ENCODE measurements at places on chromosomes 2 and 18.
A peak's percentile ranks its signal among the peaks of the same experiment; 100 is the strongest.

DNA sequence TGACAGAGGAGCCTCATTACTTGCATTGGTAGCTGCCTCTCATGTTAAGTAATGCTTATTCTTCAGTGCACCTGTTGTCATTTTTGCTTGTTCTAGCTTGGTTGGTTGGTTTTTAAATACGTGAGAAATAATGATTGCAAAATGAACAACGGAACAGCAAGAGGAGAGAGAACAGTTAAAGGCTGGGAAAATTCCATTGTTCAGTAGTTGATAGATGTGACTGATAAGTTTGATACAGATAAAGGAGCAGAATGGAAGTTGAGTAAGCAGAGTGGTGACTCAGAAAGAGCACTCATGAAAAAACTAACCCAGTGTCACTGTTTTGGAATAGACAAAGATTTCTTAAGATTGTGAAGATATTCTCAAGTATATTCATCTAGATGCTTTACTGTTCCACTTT is 50.5 kb downstream of the MTA3 start:
- peak; percentile 51 for DNase-seq

GRCh38 chr2:23429036-23429435 is 44.1 kb downstream of the KLHL29 start:
- no peak for DNase-seq

GRCh38 chr2:43493954-43494353 is 101.9 kb downstream of the THADA start:
- no peak for DNase-seq

DNA sequence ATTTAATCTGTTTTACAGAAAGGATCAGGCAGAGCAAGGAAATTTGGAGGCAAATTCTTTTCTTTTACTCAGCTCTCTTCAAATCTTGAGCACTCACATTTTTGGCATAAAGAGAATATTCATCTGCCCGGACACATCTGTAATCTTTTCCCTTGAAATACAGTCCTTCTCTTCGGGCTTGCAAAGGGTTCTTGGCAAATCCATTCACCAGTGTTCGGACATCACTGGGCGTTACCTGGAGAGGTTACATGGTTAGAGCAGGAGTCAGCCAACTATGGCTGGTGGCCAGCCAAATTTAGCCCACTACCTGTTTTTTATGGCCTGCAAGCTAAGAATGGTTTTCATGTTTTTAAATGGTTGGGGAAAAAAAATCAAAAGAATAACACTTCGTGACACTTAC is 2.1 kb downstream of the PFN4 start:
- DNase-seq, result no peak

- no peak for DNase-seq
Observed at GRCh38 chr18:7233134-7233810, 2.4 kb downstream of the LRRC30 start.

- DNase-seq, result peak; percentile 24
Observed at GRCh38 chr2:31420936-31421335, 6.4 kb upstream of the XDH start.

DNA sequence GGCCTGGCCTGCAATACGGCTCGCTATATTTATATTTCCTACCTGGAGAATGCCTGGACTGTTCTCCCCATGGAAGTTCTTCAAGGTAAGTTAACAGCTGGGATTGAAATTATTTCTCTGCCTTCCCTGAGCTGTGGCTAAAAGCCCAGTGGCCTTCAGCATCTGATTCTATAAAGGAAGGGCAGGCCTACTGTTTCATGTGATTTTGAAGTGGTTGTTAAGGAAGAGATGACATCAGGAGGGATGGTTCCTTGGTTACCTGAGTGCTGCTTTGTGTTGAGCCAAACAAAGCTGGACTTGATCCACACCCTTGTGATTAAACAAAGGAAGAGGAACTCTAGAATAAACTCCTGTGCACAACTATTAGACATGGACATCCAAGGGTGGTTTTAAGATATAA is 61.6 kb downstream of the MFSD6 start:
- DNase-seq, result peak; percentile 48

- DNase-seq, result peak; percentile 70
Observed at GRCh38 chr18:63936156-63936931, 12.8 kb upstream of the HMSD start.

DNA sequence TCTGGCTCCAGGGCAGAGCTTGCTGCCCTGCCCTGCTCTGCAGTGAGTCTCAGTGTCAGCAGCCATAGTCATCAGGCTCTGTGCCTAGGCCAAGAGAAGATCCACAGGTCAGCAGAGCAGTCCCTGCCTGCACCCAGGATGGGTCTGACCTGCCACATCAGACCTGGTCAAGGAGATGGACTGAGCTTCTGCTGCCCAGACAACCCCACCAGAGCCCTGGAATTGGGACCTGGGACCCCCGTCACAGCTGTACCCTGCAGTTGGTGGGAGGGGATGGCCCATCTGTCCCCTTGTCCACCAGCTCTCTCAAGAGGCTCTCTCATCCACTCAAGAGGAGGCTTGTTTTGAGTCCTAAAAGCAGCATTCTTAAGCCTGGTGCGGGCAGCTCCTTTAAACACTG is 142.6 kb downstream of the TFCP2L1 start:
- no peak for DNase-seq

- peak; percentile 45 for DNase-seq
Observed at GRCh38 chr2:215454519-215455246, 18.8 kb upstream of the FN1 start.

- no peak for DNase-seq
Observed at GRCh38 chr18:13265911-13266217, 47.3 kb downstream of the LDLRAD4 start.

- no peak for DNase-seq
Observed at GRCh38 chr2:101290711-101291110, 17.8 kb downstream of the RNF149 start.

DNA sequence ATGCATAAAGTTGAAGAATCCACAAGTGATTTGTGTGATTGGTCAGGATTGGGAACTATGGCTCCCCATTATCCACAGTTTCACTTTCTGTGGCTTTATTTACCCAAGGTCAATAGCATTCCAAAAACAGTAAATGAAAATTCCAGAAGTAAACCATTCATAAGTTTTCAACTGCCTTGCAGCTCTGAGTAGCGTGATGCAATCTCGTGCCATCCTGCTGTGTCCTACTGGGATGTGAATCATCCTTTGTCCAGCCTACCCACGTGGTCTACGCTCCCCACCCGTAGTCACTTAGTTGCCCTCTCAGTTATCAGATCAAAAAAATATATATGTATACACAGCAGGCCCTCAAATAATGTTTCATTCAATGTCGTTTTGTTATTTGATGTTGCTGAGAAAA is 89.0 kb upstream of the DLGAP1 start:
- no peak for DNase-seq

DNA sequence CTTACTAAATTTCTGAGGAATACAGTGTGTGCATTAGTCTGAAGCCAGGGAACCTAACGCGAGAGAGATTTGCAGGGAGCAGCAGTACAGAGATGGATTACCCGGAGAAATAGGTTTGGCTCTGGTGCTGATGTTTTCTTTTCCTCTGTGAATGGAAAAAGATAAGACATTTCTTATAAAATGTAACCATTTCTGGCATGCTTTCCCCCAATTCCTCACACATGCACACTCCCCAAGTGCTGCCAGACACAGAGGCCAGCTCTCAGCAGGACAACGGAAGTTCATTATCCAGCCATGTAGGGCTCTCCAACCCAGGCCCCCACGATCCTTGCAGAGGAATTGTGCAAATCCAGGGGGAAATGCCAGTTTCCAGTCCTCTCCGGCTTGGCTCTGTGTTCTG is 224.5 kb upstream of the MGAT5 start:
- no peak for DNase-seq

GRCh38 chr2:202408546-202409140 is 32.5 kb downstream of the BMPR2 start:
- no peak for DNase-seq

DNA sequence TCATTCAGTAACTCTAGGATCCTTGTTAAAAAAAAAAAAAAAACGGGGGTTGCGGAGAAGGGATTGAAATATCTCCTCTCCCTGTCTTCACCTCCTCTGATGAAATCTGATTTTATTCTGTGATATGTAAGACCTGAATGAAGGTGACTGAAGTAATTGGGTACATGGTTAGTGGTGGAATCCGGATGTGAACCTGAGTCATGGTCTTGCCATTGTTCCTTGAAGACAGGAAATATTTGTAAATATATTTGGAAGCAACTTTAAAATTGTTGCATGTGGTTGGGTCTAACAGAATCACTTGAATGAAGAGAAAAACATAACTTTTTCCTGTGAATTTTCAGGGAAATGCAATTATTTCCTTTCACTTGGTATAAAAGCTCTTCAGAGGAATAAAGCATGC is 3.0 kb upstream of the IL1A start:
- no peak for DNase-seq

- no peak for DNase-seq
Observed at GRCh38 chr2:240197462-240198139, 57.1 kb upstream of the OTOS start.

DNA sequence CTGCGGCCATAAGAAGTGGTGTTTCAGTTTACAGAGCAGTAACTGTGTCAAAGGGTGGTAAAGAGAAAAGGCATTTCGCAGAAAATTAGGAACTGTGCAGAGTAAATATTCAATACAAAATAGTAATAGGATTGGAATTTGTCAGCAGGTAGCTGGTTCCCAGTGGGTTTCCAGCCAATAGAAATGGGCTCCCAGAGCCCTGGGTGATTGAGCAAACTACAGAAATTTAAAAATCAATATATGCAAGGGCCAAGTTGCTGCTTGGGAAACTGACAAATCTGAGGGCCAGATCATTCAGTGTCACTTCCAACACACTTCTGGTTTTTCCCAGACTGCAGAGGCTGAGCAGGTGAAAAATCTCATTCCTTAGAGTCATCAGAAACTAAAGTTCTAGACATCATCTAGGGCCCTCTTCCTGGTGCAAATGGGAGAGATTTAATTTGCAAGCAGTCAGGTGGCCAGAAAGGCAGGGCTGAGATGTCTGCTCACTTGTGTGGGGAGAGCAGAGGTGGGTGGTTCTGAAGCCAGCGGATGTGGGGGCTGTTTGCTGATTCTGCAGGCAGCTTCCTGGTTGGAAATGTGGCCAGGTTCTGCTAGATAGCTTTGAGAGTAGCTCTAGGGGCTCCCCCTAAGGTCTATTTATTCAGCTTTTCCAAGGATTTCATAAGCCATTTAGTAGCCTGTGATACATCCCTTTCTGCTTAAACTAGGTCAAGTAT is 182.4 kb downstream of the NCK2 start:
- no peak for DNase-seq

- DNase-seq, result no peak
Observed at GRCh38 chr2:235934059-235934773, 234.0 kb downstream of the GBX2 start.

DNA sequence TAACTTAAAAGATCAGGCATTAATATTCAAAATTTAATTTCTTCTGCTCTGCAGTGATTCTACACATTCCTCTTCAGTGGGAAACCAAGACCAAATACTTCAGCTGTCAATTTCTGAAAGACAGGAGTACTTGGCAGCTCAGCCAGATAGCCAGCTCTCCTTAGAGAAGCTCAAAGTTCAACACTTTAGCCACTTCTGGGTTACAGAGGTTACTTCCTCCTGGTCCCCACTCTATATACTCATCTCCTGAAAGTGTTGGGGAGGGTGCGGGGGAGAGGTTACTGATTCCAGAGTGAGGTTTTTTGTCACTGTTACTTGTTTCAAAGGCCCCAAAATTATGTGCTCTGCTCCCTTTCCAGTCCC is 4.1 kb downstream of the CYTIP start:
- no peak for DNase-seq

DNA sequence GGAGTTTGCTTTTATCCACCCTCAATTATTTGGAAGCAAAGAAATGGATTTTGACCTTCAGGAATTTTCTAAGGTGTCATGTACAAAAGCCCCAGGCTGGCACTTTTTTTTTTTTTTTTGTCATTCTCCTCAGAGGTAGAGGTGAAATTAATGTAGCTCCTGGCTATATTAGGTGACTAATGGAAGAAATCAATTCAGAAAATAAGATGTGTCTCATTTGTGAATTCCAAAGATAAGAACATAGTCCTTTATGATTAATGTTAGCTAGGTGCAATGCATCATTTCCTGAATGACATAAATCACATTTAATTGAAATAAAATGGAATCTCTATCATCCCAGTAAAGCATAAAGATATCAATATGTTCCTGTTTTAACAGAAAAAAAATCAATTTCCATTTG is 477.6 kb downstream of the FBXO15 start:
- DNase-seq, result no peak

DNA sequence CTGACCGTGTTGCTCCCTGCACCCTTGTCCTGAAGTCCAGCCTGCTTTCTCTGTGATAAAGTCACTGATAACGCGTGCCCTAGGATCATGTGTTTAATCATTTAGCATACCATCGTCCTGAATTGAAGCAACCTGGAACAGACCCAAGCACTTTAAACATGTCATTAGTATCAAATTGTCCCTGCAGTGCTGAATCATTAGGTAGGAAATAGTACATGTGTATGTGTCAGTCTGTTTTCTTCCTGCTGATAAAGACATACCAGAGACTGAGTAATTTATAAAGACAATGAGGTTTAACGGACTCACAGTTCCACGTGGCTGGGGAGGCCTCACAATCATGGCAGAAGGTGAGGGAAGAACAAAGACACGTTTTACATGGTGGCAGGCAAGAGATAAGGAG is 2.8 kb downstream of the ASB18 start:
- DNase-seq, result no peak

DNA sequence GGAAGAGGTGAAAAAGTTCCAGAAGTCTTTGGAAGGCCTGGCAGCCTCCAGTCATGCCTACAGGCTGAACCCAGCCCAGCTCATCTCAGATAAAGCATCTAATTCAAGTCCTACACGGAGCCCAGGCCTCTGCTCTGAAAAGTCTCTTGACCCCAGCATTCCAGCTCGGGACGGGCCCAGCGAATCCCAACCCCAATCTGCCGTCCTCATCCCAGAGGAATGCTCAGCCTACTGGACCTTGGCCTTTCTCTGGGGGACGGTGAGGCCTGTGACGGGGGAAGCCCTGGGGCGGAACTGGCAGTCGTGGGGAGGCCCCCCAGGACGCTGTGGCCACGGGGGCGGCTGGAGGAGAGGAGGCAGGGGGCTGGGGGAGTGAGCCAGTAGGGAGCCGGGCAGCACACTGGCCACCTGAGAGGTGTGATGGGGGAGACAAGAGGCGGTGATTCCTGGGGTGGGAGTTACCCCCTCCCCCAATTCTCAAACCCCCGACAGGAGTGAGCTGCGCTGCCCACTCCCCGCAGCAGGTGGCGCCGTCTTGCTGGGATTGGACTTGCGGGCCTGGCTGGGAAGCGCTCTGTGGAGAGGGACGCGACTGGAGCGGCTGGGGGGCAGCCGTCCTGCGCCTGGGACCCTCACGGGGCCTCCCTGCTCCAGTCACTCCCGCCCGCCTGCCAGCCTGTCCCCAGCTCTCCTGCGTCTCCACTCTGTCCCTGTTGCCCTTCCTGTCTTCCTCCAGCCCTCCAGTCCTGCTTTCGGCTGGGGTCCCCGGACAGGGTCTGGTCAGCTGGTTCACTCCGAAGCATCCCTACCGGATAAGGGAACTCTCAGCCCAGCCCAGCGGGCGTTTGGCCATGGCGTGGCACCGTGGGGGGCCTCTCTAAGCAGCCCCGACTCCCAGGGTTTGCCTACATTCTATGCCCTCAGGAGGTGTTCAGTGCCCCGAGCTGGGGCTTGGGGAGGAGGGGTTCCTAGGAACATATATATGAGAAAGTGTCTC is 182.6 kb upstream of the HAAO start:
- DNase-seq, result peak; percentile 73
